Heart right ventricle (tissue), 16 donors: ENCODE measurements at places on chromosomes 3 and 15. TPM values are rescaled to one million over a fixed set of nuclear protein-coding genes. Genes with fewer than 3 reads are reported as not detected.
A peak's percentile ranks its signal among the peaks of the same experiment; 100 is the strongest.

Gene CAMK1
- total RNA-seq, result 8.3 TPM

DNA sequence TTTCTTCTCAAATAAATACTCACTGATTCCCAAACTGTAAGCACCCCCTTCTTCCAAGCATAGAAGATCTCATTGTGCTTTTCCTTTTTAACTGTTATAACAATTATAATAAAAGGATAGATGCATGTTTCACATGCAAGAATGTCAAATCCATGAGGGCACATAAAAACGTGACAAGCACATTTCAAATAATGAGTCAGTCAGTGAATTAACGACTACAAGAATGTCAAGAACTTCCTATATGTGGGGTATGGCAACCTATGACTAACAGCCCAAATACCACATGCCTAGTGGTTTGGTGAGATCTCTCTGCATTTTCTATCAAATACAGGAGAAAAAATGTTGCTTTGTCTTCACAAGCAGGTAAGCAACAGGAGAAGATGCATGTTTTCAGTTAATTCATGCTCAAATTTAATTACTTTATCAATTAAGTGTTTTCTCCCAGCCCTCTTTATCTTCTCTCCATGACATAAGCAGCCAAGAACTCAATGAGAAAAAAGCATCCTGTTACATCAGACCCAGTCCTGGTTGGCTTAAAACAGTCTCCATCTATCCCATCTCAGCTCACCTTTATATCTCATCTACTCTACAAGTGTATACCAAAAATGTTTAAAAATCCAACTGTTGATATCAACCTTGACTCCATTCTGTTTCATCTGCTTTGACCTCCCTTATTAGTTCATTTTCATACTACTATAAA, 181.5 kb upstream of the LMCD1 start:
- H3K4me3 ChIP-seq, result no peak overlapping the region
- no peaks in the 10 kb centered on the region for H3K27me3 ChIP-seq
- H3K4me1 ChIP-seq, result no peaks in the 10 kb centered on the region
- H3K27ac ChIP-seq, result no peak overlapping the region
- no peaks in the 10 kb centered on the region for H3K36me3 ChIP-seq

GRCh38 chr15:70062321-70062956, 35.3 kb downstream of the TLE3 start:
- no peak overlapping the region for H3K4me3 ChIP-seq
- peaks cover 10% of the 10 kb centered on the region for H3K4me1 ChIP-seq
- H3K27me3 ChIP-seq, result no peaks in the 10 kb centered on the region
- H3K36me3 ChIP-seq, result peaks cover 6% of the 10 kb centered on the region
- peak; percentile 70 for DNase-seq

DNA sequence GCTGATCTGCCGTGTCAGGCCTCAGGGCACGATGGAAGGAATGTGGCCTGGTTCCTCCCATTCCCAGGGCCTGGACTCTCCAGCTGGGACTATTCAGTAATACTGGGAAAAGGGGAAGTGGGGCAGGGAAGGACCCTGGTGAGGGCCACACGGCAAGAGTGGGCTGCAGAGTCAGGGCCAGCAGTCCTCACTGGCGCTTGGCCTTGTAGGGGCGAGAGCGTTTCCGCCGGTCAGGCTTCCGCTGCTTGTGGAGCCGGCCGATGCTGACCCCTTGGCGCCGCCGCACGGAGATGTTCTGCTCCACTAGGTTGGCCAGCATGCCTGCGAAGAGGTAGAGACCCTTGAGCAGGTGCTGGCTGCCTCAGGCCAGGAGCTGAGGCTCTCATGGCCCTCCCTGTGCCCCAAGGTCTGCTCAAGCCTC, 42.8 kb downstream of the SEMA3G start:
- H3K27me3 ChIP-seq, result no peaks in the 10 kb centered on the region
- no peak for DNase-seq
